Hematopoietic multipotent progenitor cell treated with erythropoietin and hydrocortisone succinate and interleukin-3 and kit ligand, for 17 days (in vitro differentiated cells): ENCODE measurements at places on chromosomes 11 and 22.

GRCh38 chr11:110565357-110566336 is 135.9 kb downstream of the FDX1 start:
- DNase-seq = no peak

DNA sequence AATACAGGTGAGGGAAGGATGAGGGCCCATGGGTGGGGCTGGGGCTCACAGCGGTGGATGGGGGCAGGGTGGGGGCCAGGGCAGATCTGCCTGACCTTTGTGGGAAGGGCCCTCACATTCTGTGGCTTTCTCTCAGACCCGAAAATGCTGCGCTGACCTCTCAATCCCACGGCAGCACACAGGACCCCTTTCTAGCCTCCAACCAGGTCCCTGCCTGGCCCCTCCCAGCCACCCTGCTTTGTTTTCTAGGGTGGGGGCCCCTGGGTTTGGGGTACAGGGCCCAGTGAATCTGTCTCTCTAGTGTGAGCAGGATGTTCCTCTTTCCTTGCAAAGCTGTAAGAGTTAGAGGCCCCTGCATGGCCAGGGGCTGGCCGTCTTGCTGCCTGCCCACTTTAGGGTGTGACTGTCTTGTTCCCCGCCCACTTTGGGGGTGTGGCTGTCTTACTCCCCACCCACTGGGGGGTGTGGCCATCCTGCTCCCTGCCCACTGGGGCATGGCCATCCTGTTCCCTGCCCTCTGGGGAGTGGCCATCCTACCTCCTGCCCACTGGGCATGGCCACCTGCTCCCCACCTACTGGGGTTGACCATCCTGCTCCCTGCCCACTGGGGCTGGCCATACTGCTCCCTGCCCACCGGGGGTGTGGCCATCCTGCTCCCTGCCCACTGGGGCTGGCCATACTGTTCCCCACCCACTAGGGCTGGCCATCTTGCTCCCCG is 11.5 kb downstream of the PARVG start:
- peak; percentile 21 for DNase-seq

GRCh38 chr11:128207861-128208321 is 379.5 kb downstream of the ETS1 start:
- DNase-seq = no peak

- DNase-seq = no peak
These were observed 87.9 kb downstream of the NCAM1 start for GRCh38 chr11:113048820-113049768.

- DNase-seq = no peak
These were observed 937.9 kb upstream of the CCDC90B start for GRCh38 chr11:84224042-84224441.

DNA sequence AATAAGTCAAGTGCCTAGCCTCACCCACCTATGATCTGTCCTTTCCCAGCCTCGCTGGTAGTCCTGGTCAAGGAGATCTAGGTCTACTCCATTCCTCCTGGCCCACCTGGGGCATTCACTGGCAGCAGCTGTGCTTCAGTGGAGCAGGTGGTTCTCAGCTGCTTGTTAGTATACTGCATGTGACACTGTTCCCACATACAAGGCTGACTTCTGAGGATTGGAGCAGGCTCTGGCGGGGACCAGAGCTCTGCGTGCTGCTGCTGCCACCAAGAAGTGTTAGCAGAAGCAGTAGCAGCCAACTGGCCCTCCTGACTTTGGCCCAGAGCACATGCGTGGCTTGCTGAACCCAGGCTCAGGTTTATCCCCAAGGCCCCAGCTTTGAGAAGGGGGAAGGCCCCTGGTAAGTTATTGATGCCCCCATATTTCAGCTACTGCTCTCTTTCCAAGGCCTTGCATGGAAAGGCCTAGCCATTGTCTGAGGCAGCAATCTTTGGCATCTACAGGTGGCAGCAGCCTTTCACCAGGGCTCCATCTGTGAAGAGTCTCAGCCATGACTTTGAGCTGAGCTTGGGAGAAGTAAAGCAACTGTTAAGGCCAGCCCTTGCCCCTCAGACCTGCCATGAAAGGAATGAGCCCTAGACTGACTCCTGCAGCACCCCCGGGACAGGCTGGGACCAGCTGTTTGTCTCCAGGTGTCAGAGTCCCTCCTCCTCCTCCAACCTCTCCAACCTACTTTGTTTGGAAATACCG is 26.5 kb downstream of the ARHGAP1 start:
- DNase-seq = no peak
